Stimulated activated CD4-positive, alpha-beta T cell treated with anti-CD3 and anti-CD28 coated beads, Interleukin-4, amount 100 ng/mL, for 48 hours (primary cell): ENCODE measurements at places on chromosomes 7 and 10.

DNA sequence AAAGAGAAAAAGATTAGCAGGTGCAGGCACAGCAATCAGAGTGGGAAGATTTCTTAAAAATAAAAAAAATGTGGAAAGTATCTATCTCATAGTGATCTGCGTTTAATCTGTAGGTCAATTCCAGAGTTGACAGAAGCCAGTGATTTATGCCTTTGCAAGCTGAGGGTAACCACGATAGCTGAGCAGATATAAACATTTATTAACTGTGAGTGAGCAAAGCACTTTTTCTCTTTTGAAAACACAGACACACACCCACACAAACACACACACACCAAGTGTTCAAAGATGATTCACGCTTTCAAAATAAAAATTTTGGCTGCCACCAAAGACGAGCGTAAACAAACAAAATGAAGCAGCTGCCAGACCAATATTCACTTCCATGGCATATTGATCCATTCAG is 243.2 kb upstream of the SLC26A5 start:
- no peak for DNase-seq

DNA sequence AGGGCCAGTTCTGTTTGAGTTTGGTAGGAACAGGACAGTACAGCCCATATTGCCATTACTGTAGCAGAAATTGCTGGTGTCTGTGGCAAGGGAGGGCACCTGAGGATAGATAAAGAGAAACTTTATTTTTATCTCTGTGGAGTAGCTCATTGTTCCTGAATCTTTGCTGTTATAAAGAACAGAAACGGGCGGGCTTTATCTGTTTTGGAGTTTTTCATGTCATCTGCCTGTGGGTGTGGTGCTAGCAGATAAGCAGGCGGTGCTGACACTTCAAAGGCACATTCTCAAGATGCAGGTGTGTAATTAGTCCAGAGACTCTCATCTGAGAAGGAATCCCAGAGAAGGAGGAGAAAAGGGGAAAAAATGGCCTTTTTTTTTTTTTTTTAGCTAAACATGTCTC is 11.5 kb downstream of the ZNF273 start:
- no peak for DNase-seq

DNA sequence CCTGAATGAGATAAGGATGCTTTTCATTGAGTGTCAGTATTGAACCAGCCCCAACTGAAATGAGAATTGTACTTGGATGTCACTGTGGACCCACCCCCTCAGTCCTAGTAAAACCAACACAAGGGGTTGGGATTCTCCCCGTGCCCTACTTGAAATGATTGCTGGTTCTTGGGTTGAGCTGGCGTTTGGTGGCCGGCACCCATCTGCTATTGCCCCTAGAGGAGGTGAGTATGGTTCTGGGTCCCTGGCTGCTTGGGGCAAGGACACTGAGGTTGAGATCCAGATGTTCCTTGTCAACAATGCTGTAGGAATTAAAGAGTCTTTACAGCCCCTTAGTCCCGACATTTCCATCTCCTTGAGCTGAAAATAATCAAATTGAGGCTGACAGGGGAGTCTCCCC is 170.0 kb upstream of the ZNF32 start:
- no peak for DNase-seq

GRCh38 chr10:121527690-121528089 is 70.6 kb downstream of the FGFR2 start:
- no peak for DNase-seq

GRCh38 chr7:156461881-156462665 is 178.5 kb upstream of the RNF32 start:
- DNase-seq = no peak

- no peak for DNase-seq
Observed at GRCh38 chr10:113661332-113661731, 2.5 kb downstream of the NRAP start.

DNA sequence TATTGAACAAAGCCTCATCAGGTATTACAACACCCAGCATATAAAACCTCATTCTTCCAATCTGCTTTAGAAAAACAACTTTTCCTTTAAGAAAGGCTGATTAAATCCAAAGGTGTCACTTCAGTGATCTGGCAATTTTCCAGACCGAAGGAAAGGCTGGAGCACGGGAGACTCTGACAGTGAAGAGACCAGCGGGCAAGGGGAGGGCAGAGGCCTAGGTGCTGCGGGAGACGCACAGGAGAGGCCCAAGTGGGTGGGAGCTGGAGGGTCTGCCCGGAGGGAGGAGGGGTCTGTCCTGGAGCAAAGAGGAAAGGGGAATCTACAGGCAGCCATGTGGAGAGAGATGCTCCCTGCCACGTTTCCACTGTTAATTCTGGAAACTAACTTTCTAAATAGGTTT is 24.3 kb upstream of the PPP2R2D start:
- no peak for DNase-seq
